HAP-1 (cell line): ENCODE measurements at places on chromosomes 16 and 17.

- no peak for DNase-seq
Measured at GRCh38 chr16:85698935-85699558, 10.3 kb upstream of the GINS2 start.

- no peak for DNase-seq
Measured at GRCh38 chr16:47037396-47037745, 63.9 kb upstream of the DNAJA2 start.

DNA sequence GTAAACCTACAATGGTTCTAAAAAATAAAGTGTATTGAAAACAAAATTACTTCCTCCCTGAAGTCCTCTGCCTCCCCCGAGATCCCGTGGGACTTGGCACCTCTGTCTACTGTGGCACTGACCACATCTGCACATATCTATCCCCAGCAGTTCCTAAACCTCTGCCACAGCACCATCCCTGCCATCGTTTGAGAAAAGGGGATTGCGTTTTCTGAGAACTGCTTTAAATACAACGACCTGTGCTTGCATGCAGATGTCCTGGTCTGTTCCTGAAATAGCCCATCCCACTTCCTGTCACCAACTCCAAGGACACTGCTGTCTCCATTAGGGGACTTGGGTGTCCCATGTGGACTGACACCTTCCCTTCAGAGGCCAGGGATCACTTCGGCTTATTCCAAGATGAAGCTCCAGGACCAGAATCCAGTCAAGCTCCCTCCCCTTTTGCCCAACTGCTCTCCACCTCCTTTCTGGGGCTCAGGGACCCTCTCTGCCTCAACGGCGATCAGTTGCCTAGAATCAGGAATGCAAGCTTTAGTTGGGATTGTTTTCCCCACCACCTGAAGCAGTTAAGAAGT is 20.6 kb downstream of the CBLN1 start:
- DNase-seq = no peak

DNA sequence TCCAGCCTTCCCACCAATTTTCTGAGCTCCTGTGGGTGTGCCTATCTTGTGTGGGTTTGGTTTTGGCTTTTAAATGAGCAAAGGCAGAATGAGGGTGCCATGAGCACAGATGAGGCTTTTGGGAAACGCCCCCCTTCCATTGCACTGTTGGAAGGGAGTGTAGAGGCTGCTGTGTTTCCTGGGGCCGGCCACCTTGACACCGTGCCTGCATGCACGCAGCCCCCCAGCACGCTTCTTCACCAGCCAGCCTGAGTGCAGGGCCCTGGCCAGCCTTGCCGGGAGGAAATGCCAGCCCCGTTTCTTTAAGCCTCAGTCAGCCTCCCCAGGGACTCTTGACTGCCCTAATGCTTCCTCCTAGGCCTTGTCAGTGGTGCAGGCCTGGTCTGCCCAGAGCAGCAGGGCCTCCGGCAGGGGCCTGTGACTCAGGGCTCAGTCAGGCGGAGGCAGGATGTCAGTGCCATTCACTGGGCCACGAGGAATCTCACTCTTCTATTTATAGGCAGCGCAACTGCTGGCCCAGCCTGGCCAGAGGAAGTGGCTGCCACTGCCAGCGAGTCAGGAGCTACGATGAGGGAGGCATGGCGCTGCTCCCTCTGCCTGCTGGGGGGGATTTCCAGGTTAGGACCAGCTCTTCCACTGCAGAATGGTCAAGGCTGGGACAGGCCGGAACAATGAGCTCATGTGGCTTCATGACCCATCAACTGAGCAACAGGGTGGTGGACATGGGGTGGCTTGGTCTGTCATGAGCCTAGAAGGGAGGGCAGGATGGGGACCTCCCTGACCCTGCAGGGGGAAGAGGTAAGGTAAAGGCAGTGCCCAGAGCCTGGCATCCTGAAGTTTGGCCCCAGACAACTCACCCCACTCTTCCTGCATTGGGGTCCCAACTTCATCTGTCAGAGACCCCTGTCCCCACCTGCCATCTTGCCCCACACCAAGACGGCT is 205.2 kb downstream of the RAB11FIP4 start:
- DNase-seq = no peak

- DNase-seq = peak; percentile 82
Measured at GRCh38 chr17:74199306-74200092, 4.0 kb upstream of the RPL38 start.

DNA sequence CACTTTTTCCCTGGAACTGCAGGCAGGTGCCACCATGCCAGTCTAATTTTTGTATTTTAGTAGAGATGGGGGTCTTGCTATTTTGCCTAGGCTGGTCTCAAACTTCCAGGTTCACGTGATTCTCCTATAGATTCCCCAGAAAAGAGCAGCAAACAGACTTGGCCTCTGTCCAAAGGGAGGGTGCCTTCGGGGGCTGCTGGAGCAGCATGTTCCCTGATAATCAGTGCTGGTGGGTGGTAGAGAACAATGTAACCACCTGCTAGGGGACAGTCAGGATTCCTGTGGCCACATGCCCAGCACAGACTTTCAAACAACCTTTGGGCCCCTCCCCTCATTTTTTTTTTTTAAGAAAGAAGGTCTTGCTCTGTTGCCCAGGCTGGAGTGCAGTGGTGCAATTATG is 14.2 kb upstream of the CCNF start:
- no peak for DNase-seq
